ENCODE measurements at places on chromosomes 12 and 14.

GRCh38 chr12:98530068-98530467 lies 14.7 kb downstream of the TMPO start:
- no peak for DNase-seq

DNA sequence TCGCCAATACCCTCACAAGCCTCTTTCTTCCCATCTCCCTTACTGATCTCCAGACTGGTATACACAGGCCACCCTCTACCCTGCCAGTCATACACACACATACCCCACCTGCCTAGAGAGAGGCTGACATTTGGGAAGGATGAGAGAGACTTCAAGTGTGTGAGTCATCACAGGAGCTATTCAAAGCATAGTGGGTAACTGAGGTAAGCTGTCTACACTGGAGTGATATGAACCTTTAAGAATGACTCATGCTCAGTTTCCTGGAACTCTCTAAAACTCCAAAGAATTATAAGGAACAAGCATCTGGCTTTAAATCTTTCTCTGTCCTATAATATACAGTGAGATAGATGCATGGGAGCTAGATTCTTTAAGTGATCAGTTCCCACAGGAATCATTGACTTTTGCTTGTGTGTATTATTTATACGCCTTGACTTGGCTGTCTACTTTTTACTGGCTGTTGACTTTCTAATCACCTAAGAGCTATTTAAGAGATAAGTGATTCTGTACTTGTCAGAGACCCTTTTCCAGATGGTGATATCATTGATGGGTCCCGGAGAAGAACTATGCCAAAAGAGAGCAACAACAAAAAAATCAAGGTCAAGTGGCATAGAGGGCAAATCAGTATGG lies 5.8 kb downstream of the IGF1 start:
- DNase-seq = no peak

DNA sequence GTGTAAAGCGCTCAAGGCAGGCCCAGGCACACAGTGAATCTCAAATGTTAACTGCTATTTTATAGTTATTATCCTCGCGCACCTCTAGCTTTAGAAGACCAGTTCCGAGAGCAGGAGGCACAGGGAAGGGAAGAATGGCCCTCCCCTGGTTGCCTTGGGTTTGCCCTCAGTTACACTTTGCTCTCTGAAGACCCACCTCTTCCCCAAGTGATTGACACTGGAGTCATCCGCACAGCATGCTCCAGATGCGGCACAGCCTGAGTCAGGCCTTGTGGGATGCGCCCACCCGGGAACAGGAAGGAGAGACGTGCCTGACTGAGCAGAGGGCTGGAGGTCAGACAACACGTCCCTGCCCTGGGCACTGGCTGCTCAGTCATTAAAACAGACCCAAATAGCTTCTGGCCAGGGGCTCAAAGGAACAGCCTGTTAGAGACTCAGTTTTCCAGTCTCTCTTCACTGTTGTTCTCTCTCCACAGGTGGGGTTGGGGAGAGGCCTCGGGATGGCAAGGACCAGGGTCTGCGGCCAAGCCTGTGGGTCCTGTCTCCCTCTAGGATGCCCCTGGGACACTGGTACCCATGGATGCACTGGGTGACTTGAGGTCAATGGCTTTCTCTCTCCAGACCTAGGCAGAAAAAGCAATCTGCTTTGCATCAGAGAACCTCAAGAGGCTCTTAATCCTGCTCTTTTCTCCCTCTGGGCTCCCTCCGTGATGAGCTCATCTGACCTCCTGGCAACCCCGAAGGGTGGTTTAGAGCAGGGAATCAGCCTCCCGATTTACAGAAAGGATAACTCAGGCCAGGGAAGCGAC lies 13.6 kb upstream of the MLXIP start:
- DNase-seq = no peak

GRCh38 chr12:58314610-58315009 lies 373.2 kb downstream of the ATP23 start:
- DNase-seq = no peak

GRCh38 chr12:123720141-123720814 lies 8.1 kb downstream of the ATP6V0A2 start:
- no peak for DNase-seq

- no peak for DNase-seq
Measured at GRCh38 chr12:112353393-112353792, 28.8 kb downstream of the HECTD4 start.

- DNase-seq = no peak
Measured at GRCh38 chr14:58701156-58701555, 63.4 kb downstream of the DACT1 start.

- DNase-seq = no peak
Measured at GRCh38 chr12:100043631-100044030, 58.9 kb upstream of the ANKS1B start.

- no peak for DNase-seq
Measured at GRCh38 chr12:53179687-53180219, 769 bp upstream of the ZNF740 start.

GRCh38 chr12:99455350-99456035 lies 192.1 kb upstream of the GARIN6 start:
- DNase-seq = no peak

- no peak for DNase-seq
Measured at GRCh38 chr12:126437934-126438333, 1372.7 kb downstream of the AACS start.

DNA sequence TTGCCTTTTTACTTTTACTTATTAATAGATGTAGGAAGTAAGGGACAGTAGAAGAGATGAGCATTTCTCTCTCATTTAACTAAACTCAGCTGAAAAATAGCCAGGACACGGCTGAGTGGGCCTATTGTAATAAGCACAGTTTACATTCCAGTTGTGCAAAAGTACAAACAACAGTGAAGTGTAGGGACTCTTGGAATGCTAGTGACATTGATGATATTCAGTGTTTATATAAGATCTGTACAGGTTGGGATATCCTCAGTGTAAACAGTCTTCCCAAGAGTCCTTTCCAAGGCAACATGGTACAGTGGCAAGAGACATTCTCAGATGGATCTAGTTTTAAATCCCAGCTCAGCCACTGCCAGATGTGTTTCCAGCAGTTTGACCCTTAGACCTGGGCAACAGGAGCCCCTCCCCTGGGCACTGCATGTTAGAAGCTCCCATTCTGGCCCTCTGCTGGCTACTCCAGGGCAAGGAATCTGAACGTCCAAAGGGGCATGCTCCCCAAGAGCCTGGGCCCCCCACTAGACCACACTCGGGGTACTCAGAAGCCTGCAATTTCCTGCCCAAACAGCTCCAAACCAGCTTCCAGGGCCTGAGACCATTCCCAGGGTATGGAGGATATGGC lies 55.3 kb downstream of the STAB2 start:
- no peak for DNase-seq

DNA sequence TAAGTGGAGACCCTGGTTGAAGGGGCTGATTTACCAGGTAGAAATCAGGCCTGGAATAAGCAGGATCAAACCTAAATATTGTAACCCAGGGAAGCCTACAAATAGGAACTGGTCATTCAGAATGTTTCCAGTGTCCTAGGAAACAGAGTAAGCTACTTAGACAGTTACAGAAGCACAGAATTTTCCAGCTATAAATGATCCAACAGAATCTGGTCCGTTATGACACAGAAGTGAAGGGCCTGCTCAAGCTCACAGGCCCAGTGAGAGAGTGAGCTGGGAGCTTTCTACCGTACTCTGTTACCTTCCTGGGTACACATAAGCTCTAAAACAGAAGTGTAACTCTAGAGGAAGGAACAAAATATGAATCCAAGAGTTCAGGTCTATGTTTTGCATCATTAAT lies 119.1 kb downstream of the TTC7B start:
- DNase-seq = no peak

DNA sequence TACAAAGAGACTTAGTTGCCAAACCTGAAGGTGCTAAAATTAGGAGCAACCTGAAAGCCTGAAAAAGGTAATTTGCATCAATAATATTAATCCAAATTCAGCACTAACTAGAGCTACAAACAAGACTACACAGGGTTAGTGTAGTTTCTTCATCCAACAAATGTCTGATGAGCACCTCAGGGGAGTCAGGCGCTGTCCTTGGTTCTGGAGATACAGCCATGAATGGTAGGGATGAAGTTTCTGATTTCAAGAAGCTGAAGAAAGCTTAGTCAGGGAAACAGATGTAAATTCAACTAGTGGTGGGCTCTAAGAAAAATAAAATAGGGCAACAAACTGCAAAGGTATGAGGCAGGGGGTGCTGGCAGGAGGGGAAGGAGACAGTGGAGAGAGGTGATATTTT lies 266.3 kb downstream of the GLT1D1 start:
- DNase-seq = no peak

- DNase-seq = no peak
Measured at GRCh38 chr14:100312877-100313400, 6.7 kb upstream of the SLC25A29 start.

DNA sequence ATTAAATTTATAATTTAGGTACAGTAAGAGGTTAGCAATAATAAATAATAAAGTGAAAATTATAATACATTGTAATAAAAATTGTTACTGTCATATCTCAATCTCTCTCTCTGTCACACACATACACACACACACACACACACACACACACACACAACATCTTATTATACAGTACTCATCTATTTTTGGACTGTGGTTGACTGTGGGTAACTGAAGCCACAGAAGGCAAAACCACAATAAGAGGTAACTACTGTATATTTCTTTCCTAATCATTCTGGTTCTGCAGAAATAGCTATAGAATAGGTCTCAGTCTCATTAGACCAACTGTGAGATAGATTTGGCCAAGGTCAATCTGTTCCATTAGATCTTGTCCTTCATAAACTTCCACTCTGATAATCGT lies 33.1 kb upstream of the PTPRO start:
- DNase-seq = no peak

GRCh38 chr12:62934239-62934798 lies 631 bp downstream of the PPM1H start:
- DNase-seq = no peak
